DMS79 (cell line): ENCODE measurements at places on chromosomes 1 and 21.

DNA sequence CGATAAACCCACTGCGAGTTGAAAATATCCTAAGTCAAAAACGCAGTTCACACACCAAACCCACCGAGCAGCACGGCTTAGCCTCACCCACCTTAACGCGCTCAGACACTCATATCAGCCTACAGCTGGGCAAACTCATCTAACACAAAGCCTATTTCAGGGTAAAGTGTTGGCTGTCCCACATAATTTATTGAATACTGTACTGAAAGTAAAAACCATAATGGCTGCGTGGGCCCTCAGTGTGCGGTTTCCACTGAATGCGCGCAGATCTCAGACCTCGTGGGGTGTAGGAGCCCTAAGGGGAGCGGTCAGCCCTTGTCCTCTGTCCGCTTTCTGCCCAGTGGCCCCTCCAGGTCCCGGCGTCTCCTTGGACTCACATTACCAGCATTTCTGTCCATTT lies 157.6 kb upstream of the ARHGEF16 start:
- DNase-seq: no peak

- no peak for DNase-seq
Observed at GRCh38 chr1:237247442-237247841, 205.5 kb downstream of the RYR2 start.

GRCh38 chr1:89360716-89361115 lies 3.1 kb upstream of the GBP6 start:
- no peak for DNase-seq

- no peak for DNase-seq
Observed at GRCh38 chr21:41167348-41168342, at the start of gene BACE2. Gene BACE2, plus strand, starts transcription at chr21:41168160. Its CDS starts 104 bp downstream, at chr21:41168264.

DNA sequence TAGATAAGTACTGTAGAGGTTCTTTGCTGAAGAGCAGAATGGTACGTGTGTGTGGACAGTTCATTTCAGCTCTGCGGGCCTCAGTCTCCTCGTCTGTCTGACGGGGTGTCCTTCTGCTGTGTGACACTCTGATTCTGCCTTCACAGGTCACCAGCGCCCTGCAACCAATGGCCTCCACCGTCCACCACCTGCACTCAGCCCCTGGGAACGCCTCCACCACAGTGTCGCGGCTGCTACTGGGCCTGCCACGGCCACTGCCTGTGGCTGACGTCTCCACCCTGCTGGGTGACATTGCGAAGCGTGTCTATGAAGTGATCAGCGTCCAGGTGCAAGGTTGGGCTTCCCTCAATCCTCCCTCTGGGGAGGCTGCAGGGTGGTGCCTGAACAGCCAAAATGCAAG lies 17.0 kb downstream of the UMODL1 start:
- no peak for DNase-seq

GRCh38 chr1:93783876-93784275 lies 95.1 kb downstream of the DNTTIP2 start:
- DNase-seq: no peak

DNA sequence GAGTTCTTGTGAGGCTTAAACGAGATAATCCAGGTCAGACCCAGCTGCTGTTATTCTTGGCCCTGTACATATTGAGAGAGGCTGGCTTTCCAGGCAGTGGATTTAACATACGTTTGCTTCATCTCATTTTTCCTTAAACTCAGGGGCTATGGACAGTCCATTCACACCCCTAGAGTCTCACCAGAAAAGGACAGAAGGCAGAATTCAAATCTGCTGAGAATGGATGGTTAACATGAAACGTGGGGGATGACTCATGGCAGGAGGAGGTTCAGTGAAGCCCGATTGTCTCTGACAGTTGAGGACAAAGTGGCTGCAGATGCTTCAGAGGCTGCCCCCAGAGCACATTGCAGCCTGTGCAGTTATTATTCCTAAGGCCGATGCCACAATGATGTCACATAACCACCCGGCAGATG lies 39.5 kb downstream of the TGFB2 start:
- DNase-seq: no peak

GRCh38 chr1:154501423-154502065 lies 475 bp upstream of the TDRD10 start:
- no peak for DNase-seq
